Stimulated activated CD4-positive, alpha-beta T cell treated with anti-CD3 and anti-CD28 coated beads, Interleukin-2, amount 100 ng/mL, for 48 hours (primary cell): ENCODE measurements at places on chromosomes 3 and 15.

DNA sequence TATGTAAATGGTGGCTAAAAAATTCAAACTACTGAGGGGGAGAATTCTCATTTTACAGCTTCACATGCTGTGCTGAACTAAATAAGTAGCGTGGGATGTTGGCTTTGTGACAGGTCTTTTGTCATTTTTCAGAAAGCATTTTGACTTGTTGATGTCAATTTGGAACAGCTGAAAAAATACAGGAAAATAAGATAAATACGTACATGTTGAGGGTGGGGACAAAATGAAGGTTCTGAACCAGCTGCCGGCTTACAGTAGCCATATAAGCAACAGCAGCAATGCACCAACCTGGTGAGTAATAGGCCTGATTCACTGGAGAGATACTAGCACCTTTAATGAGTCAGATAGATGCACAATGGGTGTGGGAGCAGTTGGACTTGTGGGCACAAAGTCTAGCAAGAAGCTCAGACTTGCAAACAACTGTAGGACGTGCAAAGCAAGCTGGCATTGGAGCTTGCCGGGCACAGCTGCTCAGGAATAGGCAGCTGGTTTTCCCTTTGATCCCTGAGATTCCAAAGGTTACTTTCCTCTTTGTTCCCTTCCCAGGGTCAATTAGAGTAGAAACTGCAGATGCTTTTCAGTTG is 12.9 kb downstream of the B3GNT5 start:
- no peak for DNase-seq

- no peak for DNase-seq
These were observed 34.5 kb downstream of the FEM1B start for GRCh38 chr15:68311859-68312557.

DNA sequence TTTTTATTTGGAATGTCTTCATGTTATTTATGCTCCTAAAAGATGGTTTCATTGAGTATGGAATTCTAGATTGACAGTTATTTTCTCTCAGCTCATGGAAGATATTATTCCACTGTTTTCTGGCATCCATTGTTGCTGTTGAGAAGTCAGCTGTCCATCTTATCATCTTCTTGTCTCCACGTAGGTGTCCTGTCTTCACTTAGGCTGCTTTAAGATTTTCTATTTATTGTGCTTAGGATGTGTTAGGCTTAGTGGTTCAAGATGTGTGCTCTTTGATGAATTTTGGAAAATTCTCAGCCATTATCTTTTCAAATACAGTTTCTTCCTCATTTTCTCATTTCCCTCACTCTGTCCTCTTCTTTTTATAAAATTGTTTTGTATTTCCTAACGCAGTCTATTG is 52.0 kb downstream of the SNRK start:
- DNase-seq = no peak

DNA sequence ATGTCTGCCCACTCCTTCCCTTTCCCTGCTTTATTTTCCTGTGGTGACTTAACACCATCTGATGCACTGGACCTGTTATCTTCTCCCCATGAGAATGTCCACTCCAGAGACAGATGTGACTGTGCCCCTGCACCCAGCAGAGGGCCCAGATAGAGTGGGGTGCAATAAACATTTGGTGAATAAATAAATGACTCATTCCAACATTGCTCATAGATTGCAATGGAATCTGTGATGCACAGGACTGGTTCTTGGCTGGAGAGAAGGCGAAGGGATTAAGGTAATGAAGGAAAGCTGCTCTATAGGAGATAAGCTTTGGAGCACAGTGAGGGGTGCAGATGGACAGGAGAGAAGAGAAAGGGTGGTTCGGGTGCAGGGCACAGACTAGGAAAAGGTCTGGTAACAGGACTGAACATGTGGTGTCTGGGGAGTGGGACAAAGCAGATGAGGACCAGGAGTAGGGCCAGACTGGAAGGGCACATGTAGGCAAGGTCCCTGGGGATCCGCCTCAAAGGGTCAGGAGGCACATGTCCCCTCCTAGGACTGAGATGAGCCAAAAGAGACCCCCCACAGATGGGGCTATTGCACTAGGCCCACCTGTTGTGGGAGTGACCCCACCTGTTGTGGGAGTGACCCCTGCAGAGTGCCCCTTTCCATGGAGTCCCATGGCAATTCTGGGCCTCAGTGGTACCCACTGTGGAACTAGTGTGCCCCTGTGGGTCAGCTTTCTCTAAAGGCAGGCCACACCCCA is 17.5 kb upstream of the POC1A start:
- DNase-seq = no peak

DNA sequence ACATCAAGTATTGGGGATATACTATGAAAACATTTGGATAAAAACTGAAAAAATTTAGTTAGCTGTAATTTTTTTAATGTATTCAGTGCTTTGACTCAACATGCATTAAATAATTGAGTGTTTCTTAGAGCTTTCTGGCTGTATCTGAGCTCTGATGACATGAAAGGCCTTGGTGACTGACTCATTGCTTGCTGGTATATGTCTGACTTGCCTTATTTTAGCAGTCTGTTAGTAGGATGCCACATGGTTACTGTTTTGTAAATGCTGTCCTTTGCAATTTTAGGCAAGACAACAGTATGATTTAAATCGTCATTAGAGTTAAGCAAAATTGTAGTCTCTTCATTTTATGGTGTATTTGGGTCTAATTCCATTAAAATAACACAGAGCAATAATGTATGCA is 199.2 kb downstream of the GHSR start:
- no peak for DNase-seq

- no peak for DNase-seq
These were observed 1.1 kb upstream of the PPARG start for GRCh38 chr3:12287727-12288181.

DNA sequence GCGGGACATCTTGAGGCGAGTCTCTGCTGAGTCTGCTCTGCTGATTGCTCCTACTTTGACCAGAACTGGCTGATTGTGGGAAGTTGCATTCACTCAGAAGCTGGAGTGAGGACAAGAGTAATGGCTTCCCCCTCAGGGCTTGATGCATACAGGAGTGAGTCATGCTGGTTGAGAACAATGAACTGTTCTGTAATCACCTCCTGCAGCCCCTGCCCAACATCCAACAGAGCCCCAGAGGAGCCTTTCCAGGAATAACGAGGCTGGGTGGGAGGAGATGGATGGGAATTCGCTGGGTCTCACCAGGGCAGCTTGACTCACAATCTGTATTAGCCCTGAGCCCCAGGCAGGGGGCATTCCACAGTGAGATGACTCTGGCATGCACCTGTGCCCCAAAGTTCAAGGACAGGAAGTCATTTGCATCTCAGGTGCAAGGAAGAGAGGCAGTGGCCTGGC is 85.0 kb downstream of the RAB11A start:
- DNase-seq = no peak
